ENCODE measurements at places on chromosomes 5 and 9.

- no peak for DNase-seq
These were observed 586.4 kb downstream of the TLE4 start for GRCh38 chr9:80158131-80158530.

- DNase-seq = no peak
These were observed 421.0 kb downstream of the GADD45G start for GRCh38 chr9:90025816-90026215.

GRCh38 chr9:27398982-27399653 is 102.2 kb upstream of the EQTN start:
- no peak for DNase-seq

DNA sequence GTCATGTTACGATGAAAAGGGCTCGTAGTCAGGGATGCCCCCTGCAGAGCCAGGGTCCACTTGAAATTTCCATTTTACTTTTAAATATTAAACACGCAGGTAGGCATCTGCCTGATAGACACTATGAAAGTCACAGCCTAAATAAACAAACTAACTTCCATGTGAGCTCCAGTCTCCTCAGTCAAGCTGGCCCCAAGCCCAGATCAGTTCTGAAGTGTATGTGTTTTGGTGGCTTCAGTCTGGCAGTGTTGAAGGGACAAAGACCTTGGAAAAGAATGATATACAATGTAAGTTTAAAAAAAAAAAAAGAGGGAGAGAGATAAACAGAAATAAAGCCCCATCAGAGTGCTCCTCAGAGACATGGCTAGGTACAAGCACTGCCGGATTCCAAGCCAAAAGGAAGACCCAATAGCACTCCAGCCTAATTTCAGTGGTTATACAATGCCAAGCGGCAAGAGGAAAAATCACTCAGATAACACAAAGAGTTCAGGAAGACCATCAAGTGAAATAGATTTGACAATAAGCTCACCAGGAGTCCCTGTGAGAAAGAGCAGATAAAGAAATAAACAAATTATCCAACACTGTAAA is 181.0 kb downstream of the BNC2 start:
- no peak for DNase-seq
